Body of pancreas (tissue), 4 donors: ENCODE measurements at places on chromosomes 12 and 14. TPM values are rescaled to one million over a fixed set of nuclear protein-coding genes. Genes with fewer than 3 reads are reported as not detected.

- DNase-seq, result no peak
- no peak overlapping the region for H3K4me3 ChIP-seq
- peaks cover 9% of the 10 kb centered on the region for H3K4me1 ChIP-seq
- H3K27ac ChIP-seq, result no peak overlapping the region
- no peaks in the 10 kb centered on the region for H3K36me3 ChIP-seq
These were observed 16.9 kb downstream of the LTBP2 start for GRCh38 chr14:74595006-74595735.

DNA sequence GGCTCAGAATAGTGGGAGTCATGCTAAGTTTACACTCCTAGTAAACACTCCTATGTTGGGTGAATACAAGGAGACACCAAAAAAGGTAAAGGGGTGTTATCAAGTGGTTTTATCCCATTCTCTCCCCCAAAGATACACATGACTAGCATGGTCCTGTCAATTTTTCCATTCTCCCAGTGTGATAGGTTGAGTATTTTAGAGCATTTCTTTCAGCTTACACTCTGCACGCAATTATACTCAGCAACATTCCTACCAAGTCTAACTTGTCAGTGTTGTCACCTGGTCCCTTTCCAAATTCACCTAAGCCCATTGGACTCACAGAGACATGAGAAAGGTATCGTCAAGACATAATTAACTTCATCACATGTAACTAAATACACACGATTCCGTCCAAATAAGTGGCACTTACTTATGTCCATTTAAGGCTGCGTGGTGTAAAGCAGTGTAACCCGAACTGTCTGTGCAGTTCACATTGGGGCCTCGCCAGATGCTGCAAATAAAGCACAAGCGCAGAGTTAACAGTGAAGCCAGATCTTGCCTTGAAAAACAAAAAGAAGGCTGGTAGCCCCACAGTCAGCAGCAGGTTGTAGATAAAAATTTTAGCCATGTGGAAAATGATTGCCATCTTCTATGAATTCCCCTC lies 159.7 kb downstream of the ANKS1B start:
- H3K36me3 ChIP-seq, result no peaks in the 10 kb centered on the region
- no peak for DNase-seq
- H3K27me3 ChIP-seq, result no peaks in the 10 kb centered on the region
- no peaks in the 10 kb centered on the region for H3K4me1 ChIP-seq
- H3K4me3 ChIP-seq, result no peak overlapping the region
- H3K27ac ChIP-seq, result no peak overlapping the region

Gene PTCSC3
- total RNA-seq, result not detected

Gene MLXIP
- 43.6 TPM for total RNA-seq

DNA sequence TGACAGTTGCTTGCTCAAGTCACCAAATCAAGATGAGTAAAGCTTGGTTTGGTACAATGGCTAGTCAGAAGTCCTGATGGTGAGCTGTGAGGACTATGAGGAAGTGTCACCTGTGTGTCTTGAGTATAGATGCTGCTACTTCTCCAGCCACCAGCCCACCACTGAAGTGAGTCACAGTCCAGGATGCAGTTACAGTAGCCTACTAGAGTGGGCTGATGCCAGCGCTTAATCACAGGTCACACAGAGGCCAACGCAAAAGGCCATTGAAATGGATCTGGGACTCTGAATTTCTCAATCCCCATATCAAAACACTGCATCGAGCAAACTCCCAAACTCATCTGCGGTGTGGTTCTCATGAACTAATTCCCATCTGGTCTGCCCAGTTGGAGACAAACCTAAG lies 223.1 kb downstream of the ANO6 start:
- no peaks in the 10 kb centered on the region for H3K4me1 ChIP-seq
- DNase-seq, result no peak
- H3K36me3 ChIP-seq, result no peaks in the 10 kb centered on the region
- no peak overlapping the region for H3K4me3 ChIP-seq
- no peak overlapping the region for H3K27ac ChIP-seq
- H3K27me3 ChIP-seq, result no peaks in the 10 kb centered on the region

GRCh38 chr12:95774311-95775045 lies 16.1 kb downstream of the NTN4 start:
- no peaks in the 10 kb centered on the region for H3K4me1 ChIP-seq
- no peak for DNase-seq
- no peak overlapping the region for H3K27ac ChIP-seq
- H3K36me3 ChIP-seq, result peaks cover 1% of the 10 kb centered on the region

DNA sequence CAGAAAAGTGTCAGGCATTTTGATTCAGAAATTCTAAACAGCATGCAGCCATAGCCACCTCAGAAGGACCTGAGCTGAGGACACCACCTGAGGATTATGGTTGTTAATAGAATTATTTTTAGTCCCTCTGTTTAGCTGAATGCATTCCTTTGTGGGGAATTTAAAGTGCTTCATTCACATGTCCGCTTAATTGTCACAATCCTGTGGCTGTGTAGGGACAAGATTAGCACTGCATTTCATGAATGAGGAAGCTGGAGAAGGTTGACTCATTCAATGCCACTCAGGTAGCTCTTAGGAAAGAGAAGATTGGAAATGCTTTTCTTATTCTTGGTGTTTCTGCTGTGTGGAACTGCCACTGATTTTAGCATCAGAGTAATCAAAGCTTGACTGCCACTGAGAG lies 42.0 kb upstream of the KRR1 start:
- H3K4me1 ChIP-seq, result peaks cover 24% of the 10 kb centered on the region
- no peaks in the 10 kb centered on the region for H3K27me3 ChIP-seq
- H3K4me3 ChIP-seq, result no peak overlapping the region
- no peaks in the 10 kb centered on the region for H3K36me3 ChIP-seq
- no peak for DNase-seq

- H3K27ac ChIP-seq, result no peak overlapping the region
- H3K4me1 ChIP-seq, result peaks cover 47% of the 10 kb centered on the region
- H3K27me3 ChIP-seq, result peaks cover 21% of the 10 kb centered on the region
- DNase-seq, result no peak
These were observed 1.7 kb upstream of the KIF26A start for GRCh38 chr14:104136472-104137296.

- H3K36me3 ChIP-seq, result no peaks in the 10 kb centered on the region
- no peaks in the 10 kb centered on the region for H3K27me3 ChIP-seq
These were observed 381.6 kb downstream of the TMEM121 start for GRCh38 chr14:105908006-105908405.

Gene DNAJC22
- total RNA-seq, result 10.9 TPM

GRCh38 chr12:66653796-66654195 lies 25.1 kb downstream of the GRIP1 start:
- no peaks in the 10 kb centered on the region for H3K36me3 ChIP-seq
- H3K27ac ChIP-seq, result no peak overlapping the region
- no peak for DNase-seq
- no peaks in the 10 kb centered on the region for H3K4me1 ChIP-seq
- no peak overlapping the region for H3K4me3 ChIP-seq

- no peaks in the 10 kb centered on the region for H3K36me3 ChIP-seq
- no peaks in the 10 kb centered on the region for H3K4me1 ChIP-seq
- no peaks in the 10 kb centered on the region for H3K27me3 ChIP-seq
- no peak for DNase-seq
- H3K4me3 ChIP-seq, result no peak overlapping the region
These were observed 44.1 kb downstream of the HRK start for GRCh38 chr12:116837097-116837496.

Gene GLT1D1
- total RNA-seq, result not detected

- H3K27ac ChIP-seq, result no peak overlapping the region
- H3K27me3 ChIP-seq, result no peaks in the 10 kb centered on the region
- DNase-seq, result no peak
- H3K4me3 ChIP-seq, result no peak overlapping the region
These were observed 148.3 kb downstream of the KCNA5 start for GRCh38 chr12:5191803-5192538.
